ENCODE measurements at places on chromosomes 3 and 15.

DNA sequence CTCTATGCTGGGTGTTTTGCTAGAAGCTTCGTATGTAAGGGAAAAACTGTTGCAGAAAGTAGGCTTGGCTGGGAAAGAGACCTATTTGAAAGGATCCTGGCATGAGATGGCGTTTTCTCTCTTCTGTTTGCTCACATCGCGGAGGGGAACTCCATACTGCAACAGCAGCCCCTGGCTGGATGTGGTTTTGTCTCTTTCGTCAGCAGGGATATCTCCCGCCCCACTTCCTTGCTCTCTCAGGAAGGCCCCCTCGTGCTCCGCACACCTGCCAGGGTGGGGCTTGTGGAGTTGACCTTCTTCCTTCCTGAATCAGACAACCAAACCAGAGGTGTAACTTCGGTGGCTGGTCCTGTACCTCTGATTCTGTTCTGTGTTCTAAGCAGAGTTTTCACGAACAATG is 26.4 kb upstream of the MYZAP start:
- DNase-seq, result peak; percentile 28

DNA sequence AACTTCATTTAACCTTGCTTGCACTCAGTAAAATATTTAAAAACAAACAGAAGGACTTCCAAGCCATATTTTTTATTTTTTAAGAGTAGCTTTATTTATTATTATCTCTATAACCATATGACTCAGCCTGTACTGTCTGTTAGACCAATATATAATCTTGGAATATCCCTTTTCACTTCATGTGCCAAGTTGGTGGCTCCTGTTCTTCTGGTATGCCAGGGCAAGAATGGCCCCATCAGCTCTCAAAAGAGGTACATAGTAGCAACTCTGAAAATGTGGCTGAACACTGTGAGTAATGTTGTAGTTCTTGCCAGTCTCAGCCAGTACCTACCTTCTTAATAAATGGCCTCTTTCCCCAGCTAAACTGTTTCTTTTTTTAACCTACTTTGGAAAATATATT is 257.0 kb upstream of the UBE2E1 start:
- DNase-seq, result no peak

GRCh38 chr3:146387566-146387965 is 81.8 kb downstream of the PLSCR2 start:
- DNase-seq, result no peak

GRCh38 chr3:65593780-65594752 is 444.7 kb downstream of the MAGI1 start:
- DNase-seq, result no peak

DNA sequence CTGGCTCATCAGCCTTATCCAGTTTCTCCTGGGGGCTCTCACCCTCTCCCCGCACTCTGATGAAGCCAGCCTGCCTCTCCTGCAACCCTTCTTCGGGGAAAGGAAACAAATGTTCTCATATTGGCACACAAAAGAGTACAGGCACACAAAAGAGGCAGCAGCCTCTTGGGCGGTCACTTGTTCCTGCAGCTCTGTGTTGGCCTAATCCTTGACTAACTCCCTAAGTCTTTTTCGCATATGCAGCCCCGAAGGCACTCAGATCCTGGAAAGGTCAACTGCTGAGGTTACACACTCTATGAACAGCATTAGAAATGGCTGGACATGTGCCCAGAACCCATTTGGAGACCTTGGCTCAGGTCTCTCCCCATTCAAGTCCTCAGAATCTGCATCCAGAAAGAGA is 7.4 kb upstream of the CAMP start:
- DNase-seq, result no peak

GRCh38 chr3:62558549-62559112 is 185.3 kb upstream of the FEZF2 start:
- peak; percentile 10 for DNase-seq

GRCh38 chr15:89648106-89649012 is 6.9 kb downstream of the KIF7 start:
- no peak for DNase-seq

DNA sequence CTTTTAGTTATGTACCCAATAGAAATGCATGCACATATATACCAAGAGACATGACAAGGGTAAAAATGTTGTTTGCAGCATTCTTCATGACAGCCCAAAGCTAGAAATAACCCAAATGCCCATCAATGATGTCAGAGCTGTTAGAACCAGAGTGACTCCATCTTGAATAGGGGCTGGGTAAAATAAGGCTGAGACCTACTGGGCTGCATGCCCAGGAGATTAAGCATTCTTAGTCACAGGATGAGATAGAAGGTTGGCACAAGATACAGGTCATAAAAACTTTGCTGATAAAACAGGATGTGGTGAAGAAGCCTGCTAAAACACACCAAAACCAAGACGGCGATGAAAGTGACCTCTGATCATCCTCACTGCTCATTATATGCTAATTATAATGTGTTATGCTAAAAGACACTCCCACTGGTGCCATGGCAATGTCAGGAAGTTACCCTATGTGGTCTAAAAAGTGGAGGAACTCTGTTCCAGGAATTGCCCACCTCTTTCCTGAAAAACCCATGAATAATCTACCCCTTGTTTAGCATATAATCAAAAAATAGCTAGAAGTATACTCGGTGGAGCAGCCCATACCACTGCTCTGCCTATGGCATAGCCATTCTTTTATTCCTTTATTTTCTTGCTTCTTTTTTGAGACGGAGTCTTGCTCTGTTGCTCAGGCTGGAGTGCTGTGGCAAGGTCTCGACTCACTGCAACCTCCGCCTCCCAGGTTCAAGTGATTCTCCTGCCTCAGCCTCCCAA is 32.9 kb downstream of the ZBTB11 start:
- DNase-seq, result peak; percentile 78

GRCh38 chr3:157132936-157133335 is 27.0 kb downstream of the CCNL1 start:
- DNase-seq, result no peak

GRCh38 chr3:82311901-82312300 is 550.5 kb upstream of the GBE1 start:
- no peak for DNase-seq

DNA sequence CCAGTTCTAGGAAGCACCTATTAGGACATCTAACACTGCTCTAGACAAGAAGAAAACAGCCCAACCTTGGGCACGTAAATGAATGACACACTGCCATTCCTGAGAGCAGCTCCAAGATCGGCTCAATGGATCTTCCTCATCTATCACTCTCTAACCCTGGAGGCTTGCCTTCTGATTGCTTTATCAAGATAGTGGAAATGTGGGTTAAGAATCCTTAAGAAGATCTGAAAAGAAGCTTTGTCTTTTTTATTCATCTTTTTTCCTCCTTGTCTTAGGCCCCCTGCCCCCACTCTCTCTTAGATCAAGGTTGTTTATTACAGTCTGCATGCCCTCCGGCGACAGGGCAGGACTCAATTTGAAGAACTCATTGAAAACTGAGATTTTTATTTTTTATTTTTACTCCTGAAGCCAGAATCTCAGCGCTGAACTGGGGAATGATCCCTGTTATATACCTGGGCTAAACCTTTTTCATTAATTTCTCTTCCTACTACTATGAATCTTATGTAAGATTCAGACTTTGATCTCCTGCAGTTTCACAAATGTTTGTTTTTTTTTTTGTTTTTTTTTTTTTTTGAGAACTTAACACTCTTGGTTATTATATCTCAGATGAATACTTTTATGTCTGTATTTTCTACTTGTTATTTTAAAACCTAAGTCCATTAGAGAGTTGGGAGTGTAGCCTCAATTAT is 219.5 kb downstream of the SV2B start:
- DNase-seq, result no peak

DNA sequence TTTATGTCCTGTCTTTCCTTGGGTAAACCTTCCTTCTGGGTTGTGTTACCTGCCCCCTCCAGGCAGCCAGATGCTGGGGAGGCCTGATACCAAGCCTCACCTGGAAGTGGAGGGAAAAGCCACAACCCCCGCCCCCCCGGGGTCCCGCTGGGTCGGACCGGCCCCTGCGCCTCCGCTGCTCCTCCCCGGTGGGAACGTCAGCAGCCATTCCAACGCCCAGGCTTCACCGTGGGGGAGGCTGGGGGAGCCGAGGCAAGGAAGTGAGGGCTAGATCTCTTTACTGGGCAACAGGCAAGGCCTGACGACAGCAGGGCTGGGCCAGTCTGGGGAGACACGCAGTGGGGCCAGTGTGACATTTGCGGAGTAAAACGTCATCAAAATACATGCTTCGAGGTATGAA is 53.0 kb upstream of the SNRPA1 start:
- no peak for DNase-seq
